ENCODE measurements at places on chromosomes 5 and 9.

GRCh38 chr5:40515476-40515875 is 164.2 kb upstream of the PTGER4 start:
- no peak for DNase-seq

DNA sequence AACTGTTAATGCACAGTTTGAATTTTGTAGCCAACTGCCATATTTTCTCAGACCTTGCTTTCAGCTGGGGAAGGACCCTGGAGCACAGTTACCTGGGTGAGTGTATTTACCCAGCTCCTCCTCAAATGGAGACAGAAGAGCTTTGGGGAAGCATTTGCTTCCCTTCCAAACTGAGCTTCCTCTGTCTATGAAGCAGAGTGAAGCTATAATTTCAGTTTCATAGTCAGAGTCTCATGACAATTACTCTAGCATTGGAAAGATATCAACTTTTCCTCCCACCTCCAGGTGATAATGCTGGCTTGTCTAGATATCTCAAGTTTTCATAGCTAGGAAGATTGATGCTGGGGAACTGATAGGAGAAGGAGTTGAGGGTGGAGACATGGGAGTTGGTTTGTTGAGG is 406.4 kb upstream of the CLINT1 start:
- DNase-seq, result no peak

DNA sequence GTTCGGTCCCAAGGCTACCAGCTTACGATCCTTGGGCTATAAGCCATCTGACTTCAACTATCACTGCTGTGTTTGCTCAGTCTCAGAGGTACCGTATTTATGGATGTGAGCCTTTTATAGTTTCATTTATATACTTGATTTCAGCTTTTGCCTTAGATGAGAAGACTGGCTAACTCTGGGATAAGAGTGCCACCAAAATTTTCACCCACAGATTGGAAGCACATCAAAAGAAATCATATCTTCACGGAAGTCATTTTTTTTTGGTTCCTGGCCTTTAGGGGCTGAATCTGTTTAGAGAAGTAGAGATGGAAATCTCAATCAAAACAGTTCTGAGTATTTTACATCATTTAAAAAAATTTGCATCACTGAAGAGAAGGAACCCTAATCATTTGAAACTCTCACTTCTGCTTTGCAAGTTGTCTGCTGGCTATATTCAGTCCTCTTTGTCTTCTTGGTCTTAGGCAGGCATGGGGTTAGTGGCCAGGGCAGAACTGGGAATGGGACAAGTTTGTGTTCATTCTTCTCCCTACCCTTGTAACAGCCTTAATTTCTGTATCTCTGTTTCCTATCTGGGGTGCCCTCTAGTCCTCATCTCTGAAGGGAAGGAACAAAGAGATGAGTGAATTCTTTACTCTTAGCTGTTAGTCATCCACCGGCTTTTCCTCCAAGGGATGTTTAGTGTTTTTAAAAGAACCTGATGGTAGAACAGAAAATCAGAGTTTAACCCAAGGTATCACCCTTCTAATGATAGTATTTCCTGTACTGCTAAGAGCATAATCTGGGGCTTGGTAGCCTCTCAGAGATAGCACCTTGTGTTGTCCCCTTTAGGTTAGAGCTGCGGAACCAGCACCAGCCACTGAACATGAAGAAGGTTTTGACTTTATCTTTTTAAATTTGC is 14.1 kb upstream of the TNFAIP8 start:
- DNase-seq, result no peak

DNA sequence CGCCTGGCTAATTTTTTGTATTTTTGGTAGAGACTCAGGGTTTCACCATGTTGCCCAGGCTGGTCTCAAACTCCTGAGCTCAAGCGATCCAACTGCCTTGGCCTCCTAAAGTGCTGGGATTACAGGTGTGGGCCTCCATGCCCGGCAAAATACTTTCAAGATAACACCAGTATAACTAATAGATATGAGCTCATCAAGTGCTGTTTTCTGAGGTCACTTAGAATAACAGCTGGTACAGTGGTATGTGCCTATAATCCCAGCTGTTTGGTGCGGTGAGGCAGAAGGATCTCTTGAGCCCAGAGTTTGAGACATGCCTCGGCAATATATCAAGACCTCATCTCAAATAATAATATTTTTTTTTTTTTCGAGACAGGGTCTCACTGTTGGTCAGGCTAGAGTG is 30.5 kb upstream of the CREBRF start:
- no peak for DNase-seq

- DNase-seq, result no peak
Measured at GRCh38 chr9:107744873-107745272, 255.3 kb upstream of the KLF4 start.

DNA sequence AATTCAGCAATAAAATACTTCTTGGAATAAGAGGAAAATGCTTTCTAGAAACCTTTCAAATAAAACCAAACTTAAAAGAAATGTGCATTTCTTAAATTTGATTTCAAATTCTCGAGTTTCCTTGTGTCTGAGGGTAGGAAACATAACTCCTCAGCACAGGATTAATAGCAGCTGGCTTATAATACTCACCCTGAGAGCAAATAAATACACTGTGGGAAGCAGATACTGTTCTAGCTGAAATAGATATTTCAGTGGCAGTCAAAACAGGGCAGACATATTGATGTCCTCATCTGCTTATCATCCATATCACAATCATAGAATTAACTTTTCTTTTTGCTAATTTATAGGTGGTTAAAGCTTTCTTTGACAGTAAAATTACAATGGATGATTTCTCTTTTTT is 24.1 kb upstream of the FEM1C start:
- DNase-seq, result no peak

GRCh38 chr5:393846-394275 is 49.1 kb upstream of the EXOC3 start:
- peak; percentile 21 for DNase-seq

DNA sequence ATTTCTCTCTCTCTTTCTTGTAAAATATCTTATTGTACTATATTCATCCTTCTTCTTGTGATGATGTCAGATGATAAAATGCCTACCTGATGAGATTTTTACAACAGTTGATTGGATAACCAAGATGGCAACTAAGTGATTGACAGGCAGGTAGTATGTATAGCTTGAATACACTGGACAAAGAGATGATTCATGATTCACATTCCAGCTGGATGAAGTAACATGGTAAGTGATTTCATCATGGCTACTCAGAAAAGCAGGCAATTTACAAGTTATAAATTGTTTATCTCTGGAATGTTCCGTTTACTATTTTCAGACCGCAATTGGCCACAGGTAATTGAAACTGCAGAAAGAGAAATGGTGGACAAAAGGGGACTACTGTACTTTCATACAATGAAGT is 1471.7 kb upstream of the C9orf72 start:
- DNase-seq, result no peak

DNA sequence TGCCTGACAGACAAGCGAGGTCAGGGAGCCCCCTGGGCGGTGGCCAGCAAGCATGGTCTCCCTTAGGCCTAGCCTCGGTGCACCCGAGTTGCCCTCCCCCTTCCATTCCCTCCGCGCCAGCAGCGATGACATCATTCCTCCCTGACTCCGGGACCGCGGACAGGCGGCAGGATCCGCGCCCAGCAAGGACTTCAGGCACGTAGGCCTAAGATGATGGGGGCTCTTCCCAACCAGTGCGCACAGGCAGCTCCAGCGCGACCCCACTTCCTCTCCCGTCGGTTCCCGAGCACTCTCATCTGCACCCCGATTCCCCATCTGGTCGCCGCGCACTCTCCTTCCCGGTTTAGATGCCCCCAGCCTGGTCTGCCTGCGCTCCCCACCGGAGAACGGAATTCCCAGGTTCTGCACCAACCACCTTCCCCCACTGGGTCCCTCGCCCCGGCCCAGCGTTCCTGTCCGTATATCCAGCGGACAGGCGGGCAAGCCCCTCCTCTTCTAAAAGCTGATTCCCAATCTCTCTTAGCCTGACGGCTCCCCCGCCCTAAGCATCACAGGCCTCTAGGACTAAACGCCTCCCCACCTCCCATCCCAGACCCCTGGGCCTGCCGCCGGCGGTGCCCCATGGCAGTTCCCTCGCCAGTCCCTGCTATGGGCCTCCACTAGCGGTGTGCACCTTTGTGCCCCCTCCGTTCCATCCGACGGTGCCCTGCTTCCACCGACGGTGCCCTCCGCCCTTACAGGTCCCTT is 931 bp downstream of the FAM219A start:
- DNase-seq, result peak; percentile 64

GRCh38 chr9:95572381-95573151 is 55.8 kb upstream of the PTCH1 start:
- DNase-seq, result no peak

- no peak for DNase-seq
Measured at GRCh38 chr5:39102684-39103155, 28.5 kb upstream of the RICTOR start.

GRCh38 chr5:96431376-96432187 is 1.5 kb downstream of the PCSK1 start:
- no peak for DNase-seq

DNA sequence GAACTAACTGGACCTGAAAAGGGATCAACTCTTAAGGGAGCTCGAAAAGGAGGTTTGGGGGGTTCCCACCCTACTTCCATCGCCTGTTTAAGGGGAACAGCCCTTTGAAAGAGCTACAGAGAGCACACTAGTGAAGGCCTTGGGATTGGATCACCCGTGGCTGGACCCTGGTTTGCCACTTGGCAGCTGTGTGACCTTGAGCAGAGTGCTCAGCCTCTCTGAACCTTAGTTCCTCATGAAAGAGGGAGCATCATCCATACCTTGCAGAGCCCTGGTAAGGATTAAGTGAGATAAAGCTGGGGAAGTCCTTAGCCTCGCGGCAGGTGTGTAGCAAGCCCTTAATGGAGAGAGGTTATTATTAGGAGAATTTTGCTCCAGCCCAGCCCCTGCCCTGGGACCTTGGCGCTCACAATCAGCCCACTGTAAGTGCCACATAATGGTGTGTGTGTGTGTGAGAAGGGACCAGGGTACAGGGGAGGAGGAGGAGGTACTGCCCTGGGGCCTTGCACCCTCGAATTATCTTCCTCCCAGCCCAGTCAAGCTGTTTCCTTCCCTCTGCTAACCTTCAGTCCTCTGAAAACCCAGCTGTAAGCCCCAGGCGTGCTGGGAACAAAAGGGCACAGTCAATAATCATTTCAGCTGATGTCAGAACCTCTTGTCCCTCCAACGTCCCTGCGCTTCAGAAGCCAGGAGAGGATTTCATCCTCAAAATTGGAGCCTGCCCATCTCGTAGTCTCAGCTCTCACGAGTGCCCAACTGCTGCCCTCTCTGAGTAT is 42.9 kb downstream of the FOXI1 start:
- no peak for DNase-seq

GRCh38 chr5:152282331-152282730 is 122.7 kb downstream of the NMUR2 start:
- no peak for DNase-seq

DNA sequence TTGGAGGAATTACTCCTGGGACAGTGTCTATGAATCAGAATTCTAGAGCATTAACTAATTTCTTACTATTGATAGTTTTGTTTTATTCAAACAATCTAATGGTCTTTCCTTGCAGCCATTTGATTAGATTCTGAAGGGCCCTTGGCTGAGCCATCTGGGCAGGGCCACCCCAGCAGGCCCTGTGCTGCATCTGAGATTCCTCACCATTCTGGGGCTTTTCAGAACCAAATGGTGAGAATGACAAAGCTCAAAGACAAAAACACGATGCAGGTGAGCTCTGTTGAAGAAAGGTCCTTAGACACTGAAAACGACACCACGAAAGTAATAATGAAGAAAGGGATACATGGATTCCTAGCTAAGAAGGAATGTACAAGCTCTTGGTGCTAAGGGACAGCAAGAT is 321.0 kb upstream of the IRX4 start:
- DNase-seq, result no peak

- DNase-seq, result no peak
Measured at GRCh38 chr9:23015557-23015956, 568.9 kb downstream of the DMRTA1 start.

GRCh38 chr9:93318480-93318879 is 133.0 kb upstream of the FAM120A start:
- no peak for DNase-seq

DNA sequence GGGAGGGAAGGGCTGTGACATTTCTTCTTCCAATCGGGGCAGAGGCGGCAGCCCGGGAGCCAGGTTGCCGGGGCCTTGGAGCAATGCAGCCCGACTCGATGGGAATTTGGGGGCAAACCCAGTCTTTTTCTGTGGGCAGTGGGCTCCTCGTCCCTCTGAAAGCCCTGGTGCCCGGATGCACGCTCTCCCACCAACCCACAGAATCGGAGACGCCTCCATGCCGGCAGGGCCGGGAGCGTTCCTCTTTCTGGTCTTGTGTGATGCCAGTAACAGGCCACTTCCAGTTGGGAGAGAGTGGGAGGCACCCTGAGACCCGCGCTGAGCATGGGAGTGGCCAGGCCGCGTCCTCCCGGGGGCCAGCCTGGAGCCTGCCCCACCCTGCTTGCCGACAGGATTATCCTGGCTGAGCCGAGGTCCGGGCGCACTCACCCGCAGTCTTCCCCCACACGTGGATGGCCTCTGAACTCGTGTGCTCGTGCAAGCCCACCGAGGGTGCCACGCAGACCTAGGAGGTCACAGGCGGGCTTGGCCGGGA is 17.8 kb downstream of the OLFM1 start:
- DNase-seq, result no peak

DNA sequence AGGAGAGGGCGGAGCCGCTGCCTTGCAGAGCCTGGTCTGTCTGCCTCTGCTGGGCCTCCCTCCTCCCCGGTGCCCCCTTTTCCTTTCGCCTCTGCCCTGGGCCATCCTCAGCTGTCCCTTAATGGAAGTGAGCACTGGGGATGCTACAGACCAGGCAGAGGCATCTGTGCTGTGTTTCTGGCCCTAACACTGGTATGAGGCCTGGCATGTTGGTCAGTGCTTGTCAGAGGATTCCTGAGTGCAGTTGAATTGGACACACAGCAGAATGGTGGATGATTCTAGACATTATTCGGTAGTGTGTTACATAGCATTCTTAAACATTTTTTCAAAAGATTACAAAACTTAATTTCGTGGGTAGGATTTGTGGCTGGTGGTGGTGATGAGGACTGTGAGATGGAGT is 88.6 kb downstream of the EHMT1 start:
- DNase-seq, result no peak

- DNase-seq, result no peak
Measured at GRCh38 chr5:109859537-109859936, 169.8 kb downstream of the MAN2A1 start.

DNA sequence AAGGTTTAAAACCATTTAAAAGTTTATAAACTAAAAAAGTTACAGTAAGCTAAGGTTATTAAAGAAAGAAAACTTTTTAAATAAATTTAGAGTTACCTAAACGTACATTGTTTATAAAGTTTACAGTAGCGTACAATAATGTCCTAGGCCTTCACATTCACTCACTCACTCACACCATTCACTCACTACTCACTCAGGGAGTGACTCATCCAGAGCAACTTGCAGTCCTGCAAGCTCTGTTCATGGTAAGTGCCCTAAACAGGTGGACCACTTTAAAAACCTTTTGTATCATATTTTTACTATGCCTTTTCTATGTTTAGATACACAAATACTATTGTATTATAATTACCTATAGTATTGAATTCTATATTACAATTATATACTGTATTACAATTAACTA is 190.8 kb upstream of the RASA1 start:
- DNase-seq, result no peak

DNA sequence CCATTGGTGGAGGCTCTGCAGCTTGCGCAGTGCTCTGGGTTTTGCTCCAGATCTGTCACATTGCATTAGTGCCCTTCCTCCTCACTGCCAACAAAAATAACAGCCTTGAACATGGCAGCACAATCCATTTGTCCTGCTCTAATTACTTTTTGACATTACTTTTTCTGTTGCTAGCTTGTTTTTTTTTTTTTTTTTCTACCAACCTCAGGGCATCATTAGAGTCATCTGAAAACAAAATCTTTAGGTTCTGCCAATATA is 117.5 kb upstream of the NR5A1 start:
- DNase-seq, result no peak

- DNase-seq, result no peak
Measured at GRCh38 chr5:119070578-119070827, 384 bp upstream of the DMXL1 start.

- no peak for DNase-seq
Measured at GRCh38 chr9:135930446-135931345, 23.4 kb upstream of the CAMSAP1 start.
